SK-N-SH (cell line): ENCODE measurements at places on chromosomes 12 and 14. TPM values are rescaled to one million over a fixed set of nuclear protein-coding genes. Genes with fewer than 3 reads are reported as not detected.

Gene SLC6A12
- 0.02 and 0.06 TPM in 2 replicates for polyA plus RNA-seq

Gene LMNTD1
- polyA plus RNA-seq = 0.20 and 0.32 TPM in 2 replicates

Gene MUCL1
- not detected in 2 replicates for polyA plus RNA-seq

Gene KRT75
- polyA plus RNA-seq = not detected in 2 replicates

Gene PSMC6
- polyA plus RNA-seq = 37.9 and 59.6 TPM in 2 replicates

Gene CEP170B
- polyA plus RNA-seq = 7.7 and 11.0 TPM in 2 replicates

DNA sequence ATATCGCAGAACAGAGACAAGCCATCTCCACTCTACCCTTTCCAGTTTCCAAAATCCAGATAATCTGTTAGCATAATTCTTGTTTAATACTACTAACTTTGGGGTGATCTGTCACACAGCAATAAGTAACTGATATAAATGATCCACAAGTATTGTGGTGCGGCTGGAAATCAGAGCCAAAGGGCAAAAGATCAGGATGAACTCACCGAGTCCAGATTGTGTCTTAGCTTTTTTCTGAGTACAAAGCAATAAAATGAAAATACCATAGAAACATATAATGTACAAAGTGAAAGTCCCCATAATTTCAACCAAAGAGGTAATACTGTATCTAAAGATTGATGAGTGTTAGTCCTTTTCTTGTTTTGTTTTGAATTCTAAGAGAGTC is 17.4 kb downstream of the HECTD1 start:
- DNase-seq = no peak

DNA sequence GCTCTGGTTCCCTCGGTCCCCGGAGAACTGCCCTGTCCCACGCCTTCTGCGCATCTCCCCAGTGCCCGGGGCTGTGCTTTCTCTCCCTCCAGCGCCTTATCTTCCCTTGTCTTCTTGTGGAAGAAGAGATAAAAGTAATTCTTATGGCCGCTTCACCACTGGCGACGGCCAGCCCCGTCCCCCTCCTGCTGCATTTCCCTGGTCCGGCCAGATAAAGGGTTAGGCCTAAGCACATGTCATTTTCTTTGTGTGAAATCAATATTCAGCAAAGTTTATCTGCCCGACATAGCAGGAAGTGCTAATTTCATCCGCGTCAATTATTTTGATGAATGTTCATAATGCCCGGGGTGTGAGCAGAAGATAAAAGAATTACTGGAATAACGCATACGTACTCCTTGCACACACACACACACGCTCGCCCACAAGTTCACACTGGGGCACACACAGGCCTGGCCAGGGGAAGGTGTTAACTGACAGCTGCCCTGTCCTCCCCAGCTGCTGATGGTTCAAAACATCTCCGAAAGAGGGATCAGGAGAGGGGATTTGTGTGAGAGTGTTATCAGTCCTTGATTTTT is 177.7 kb upstream of the LHX5 start:
- DNase-seq = peak; percentile 64

- no peak for DNase-seq
Observed at GRCh38 chr14:40987481-40987880, 619.2 kb upstream of the LRFN5 start.

DNA sequence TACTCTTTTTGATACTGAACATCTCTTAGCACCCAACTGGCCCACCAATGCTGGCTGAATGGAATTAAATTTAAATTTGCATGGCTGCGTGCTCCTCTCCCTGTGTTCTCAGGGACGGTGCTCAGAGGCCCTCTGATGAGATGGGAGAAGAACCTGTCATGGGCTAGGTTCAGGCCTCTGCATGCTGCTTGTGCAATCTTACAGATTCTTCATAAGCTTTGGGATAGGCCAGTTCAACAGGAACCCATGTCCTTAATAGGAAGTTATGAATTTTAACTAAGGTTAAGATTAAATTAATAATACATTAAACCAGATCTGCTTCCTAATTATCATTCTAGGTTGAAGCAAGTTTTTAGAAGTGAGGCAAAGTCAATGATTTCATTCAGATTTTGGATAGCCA is 119.7 kb upstream of the LRIG3 start:
- no peak for DNase-seq

- DNase-seq = peak; percentile 15
Observed at GRCh38 chr12:57090924-57091637, 2.2 kb downstream of the NAB2 start.

DNA sequence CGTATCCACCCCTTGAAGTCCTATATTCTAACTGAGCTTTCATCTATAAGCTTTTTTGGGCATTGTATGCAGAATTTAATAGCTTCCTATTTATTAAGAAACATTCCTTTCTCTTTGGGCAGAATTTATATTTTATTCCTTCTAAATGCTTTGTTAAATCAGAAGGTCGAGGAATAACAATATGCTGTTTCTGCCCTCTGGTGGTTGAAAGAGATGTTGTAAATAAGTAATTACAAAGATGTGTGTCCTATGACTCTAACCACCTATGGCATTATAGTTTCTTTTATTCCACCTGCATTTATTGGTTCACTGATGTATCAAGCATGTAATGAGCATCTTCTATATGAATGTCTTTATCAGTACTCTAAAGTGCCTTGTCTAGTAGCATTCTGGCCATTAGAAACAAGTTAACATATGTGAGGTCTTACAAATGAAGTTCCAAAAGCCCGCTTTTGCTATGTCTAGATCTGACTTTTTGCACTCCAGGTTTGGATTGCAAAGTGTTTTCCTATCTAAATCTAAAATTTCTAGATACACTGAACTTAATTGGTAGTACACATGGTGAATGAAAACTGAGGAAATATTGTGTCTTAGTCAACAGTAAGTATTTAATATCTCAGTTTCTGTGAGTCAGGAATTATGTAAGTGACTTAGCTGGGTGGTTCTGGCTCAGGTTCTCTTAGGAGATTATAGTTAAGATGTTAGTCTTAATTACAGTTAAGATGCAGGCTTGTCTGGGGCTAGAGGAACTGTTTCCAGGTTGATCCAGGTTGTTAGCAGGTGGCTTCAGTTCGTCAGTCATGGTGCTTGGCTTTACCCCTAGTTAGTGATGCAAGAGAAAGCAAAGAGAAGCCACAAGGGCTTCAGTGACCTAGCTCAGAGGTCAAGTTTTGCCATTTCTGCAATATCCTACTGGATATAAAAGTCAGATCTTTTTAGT is 57.5 kb downstream of the PLEKHA5 start:
- DNase-seq = peak; percentile 38

- DNase-seq = no peak
Observed at GRCh38 chr14:78588906-78589305, 418.7 kb downstream of the NRXN3 start.

GRCh38 chr12:67355428-67356379 is 86.5 kb downstream of the CAND1 start:
- peak; percentile 40 for DNase-seq

GRCh38 chr12:97476255-97476654 is 13.7 kb downstream of the RMST start:
- DNase-seq = no peak

DNA sequence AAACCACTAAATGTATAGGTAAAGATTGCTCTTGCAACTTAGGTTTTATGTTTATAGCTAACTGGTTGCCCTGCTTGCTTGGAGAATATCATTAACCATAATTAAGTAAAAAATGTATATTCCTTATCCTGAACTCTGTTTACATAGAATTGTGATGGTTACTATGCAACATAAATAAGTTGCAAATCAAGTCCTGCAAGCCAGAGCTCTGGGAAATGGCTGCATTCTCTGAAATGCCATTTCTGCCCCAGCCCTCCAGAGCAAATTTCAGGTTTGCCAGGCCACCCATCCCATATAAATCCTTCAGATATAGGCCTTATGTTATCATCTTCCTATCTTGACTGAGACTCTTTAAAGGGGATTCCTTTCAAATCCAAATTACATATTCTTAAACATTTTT is 118.4 kb upstream of the MYF6 start:
- DNase-seq = no peak

DNA sequence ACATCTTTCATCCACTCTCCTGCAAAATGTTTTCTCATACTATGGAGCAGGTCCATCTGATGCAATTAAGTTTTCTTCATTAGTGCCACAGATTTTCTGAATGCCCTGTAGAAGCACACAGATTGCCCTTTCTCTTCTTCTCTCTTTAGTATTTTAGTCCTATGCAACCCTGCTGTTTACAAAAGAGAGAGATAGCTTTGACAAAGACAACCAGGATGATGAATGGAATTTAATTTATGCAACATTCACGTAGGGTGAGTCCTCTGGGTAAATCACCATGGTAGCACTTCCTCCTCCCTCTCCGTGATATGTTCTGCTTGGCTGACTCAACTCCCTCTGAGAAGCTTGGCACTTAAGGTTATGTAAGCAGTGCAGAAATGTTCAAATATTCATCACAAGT is 400.9 kb upstream of the PDE3A start:
- no peak for DNase-seq

DNA sequence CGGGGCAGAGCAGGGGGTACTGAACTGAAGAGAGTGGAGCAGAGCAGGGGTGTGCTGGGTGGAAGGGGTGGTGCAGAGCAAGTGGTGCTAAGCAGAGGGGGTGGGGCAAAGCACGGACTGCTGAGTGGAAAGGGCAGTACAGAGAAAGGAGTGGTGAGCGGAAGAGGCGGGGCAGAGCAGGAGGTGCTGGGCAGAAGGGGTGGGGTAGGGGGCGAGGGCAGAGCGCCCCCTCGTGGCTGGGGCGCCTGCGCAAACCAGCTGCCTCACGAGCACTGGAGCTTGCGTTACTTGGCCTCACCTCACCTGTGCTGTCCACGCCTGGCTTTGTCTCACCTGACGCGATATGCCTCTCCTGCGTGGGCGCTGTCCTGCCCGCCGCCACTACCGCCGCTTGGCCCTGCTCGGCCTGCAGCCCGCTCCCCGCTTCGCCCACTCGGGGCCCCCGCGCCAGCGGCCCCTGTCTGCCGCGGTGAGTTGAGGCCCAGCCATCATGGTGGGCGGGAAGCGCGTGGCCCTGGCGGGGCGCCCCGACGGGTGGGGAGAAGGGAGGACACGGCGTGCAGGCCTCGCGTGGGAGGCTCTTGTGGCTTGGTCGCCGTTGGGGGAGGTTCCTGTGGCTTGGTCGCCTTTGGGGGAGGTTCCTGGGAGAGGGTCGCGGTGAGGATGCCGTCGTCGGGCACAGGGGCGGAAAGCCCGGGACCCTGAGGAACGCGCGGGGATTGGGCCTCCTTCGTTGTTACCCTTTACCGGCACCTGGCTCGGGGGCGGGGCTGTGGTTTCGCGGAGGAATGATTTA is at the start of gene COX8C:
Gene COX8C (plus strand): TSS at position 257 of the 796 bp plus-strand sequence. CDS start 87 bp downstream, at position 344.
- DNase-seq = no peak

DNA sequence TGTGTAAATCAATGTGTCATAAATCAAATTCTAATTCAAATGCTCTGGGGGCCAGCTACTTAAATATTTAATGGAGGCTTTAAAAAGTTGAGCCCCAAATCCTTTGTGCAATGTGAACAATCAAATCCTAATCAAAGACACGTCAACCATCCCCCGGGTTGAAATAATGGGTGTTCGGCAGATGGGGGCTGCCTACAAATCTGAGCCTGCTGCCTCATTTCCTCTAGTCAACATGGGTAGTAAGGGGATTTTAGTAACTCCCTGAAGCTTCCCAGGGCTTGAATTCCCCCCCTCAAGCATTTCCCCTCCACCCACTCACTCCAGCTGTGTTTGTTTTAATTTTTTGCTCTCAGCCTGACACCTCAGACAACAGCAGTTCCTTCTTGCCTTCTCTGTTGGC is 37.8 kb downstream of the SRRM4 start:
- no peak for DNase-seq

GRCh38 chr12:57730336-57731067 is 8.0 kb downstream of the AGAP2 start:
- no peak for DNase-seq

- no peak for DNase-seq
Observed at GRCh38 chr14:92846162-92846897, 52.2 kb downstream of the GOLGA5 start.
